ENCODE measurements at places on chromosomes 16 and 17. TPM values are rescaled to one million over a fixed set of nuclear protein-coding genes. Genes with fewer than 3 reads are reported as not detected.

GRCh38 chr16:88493879-88494278 lies 40.8 kb downstream of the ZFPM1 start:
- no peak for DNase-seq

- no peak for DNase-seq
These were observed 16.4 kb downstream of the MAP2K3 start for GRCh38 chr17:21300601-21301571.

DNA sequence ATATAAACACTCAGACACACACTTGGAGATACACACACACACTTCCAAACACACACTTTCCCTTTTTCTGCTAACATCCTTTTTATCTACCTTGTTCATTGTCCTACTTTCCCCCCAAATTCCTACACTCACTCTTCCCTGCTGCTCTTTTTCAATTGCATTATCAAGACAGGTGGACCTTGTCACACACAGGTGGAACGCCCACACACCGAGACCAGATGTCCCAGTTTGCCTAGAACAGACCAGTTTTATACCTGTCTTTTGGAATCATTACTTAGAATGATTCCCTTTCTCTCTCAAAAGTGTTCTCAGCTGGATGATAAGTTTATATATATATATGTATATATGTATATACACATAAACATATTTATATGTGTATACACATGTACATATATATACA lies 50.7 kb upstream of the ARHGAP44 start:
- no peak for DNase-seq

DNA sequence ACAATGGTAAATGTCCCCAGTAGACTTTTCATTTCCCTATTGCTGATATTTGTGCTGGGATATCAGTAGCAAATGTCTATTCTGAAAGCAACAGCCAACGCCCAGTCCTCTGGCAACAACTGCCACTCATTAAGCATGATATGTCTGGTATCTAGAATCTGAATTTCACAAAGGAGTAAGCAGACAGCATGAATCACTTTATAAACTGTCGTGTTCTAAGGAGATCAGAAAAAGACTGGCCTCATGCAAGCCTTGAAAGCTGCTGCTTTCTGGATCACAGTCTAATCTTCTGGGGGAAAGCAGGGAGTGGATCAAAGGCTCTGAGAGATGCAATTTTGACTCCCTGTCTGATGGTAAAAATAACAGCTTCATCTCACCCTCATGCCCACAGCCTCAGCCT lies 153.1 kb upstream of the NOG start:
- DNase-seq, result no peak

- DNase-seq, result no peak
These were observed 48.5 kb downstream of the RAI1 start for GRCh38 chr17:17729620-17730249.

GRCh38 chr17:73987845-73988509 lies 215.5 kb upstream of the RPL38 start:
- DNase-seq, result no peak

Gene PPM1E
- under 0.01 TPM for total RNA-seq

GRCh38 chr16:75486014-75486675 lies 9.1 kb downstream of the CHST6 start:
- DNase-seq, result no peak
